Fibroblast of villous mesenchyme (primary cell): ENCODE measurements at places on chromosomes 2 and 18. TPM values are rescaled to one million over a fixed set of nuclear protein-coding genes. Genes with fewer than 3 reads are reported as not detected.

LIMS3 gene
- total RNA-seq = 5.8 and 14.2 TPM in 2 replicates

INPP5D gene
- under 0.01 and 0.64 TPM in 2 replicates for total RNA-seq

DYTN gene
- total RNA-seq = not detected in 2 replicates

CXCR1 gene
- total RNA-seq = not detected in 2 replicates

PPP3R1 gene
- 28.0 and 38.4 TPM in 2 replicates for total RNA-seq

NR4A2 gene
- total RNA-seq = 0.32 TPM in 1 of 2 replicates, not detected in the other

GAREM2 gene
- 0.97 and 2.2 TPM in 2 replicates for total RNA-seq

DUSP19 gene
- 1.6 and 5.6 TPM in 2 replicates for total RNA-seq

FLACC1 gene
- 0.64 and 1.3 TPM in 2 replicates for total RNA-seq

PDCD1 gene
- not detected in 2 replicates for total RNA-seq

DPP4 gene
- 58.6 and 130 TPM in 2 replicates for total RNA-seq

SPC25 gene
- total RNA-seq = 2.9 and 7.3 TPM in 2 replicates

SERPINB3 gene
- total RNA-seq = not detected in 2 replicates

HOXD12 gene
- not detected in 2 replicates for total RNA-seq

HOXD13 gene
- 0.43 TPM in 1 of 2 replicates, not detected in the other for total RNA-seq

NT5C1B gene
- total RNA-seq = not detected in 2 replicates

PLEKHA3 gene
- total RNA-seq = 8.4 and 8.6 TPM in 2 replicates

RSAD2 gene
- total RNA-seq = 0.64 and 1.3 TPM in 2 replicates
